Activated naive CD4-positive, alpha-beta T cell treated with Interleukin-2 at 50 U/mL for 16 hours (primary cell): ENCODE measurements at places on chromosomes 4 and X.

DNA sequence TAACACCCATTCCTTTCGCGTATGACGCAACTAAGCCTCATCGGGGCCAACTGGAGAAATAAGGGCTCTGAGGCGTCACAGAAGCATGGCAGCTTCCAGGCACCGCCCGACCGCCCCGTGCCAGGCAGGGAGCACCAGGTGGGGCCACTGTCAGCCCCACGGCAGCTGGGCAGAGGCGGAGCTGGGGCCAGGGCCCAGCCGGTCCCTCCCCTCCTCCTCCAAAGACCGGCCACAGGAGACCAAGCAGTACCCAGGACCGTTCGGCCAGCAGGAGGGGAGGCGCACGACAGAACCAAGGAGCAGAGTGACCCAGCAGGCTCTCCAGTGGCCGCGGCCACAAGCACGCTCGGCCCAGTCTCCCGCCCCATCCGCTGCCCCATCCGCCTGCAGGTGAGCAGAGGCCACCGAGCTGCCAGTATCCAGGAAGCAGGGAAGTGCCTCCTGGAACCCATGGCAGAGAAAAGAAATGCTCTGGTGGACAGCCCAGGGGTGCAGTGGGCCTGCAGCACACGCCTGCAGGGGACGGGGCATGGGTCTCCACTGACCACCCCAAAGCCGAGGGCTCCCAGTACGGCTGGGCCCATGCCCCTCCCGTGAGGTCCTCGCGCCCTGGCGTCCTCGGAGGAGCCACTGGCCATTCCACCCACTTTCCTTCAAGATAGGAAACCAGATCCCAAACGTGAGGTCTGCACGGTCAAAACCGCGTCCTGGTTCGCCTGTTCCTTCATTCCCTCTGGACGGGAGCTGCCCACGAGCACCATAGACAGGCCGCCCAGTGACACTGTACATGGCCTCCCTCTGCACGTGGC lies 9.6 kb downstream of the CTBP1 start:
- no peak for DNase-seq

DNA sequence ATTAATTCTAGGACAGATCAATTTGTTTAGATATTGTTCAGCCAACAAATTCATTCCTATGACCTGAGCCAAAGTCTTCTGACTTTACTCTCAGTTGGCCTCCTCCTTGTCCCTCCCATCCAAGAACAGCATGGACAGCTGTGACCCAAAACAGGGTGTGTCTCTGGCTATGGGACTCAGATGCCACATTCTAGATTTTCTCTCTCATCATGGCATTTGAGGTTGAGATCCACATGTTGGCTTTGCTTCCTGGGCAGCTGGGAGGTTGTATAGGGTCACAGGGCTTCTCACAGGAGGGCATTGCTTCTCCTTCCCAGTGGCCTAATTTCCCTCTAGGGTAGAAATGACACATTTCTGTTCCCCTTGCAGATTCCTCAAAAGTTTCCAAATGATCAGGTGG lies 22.6 kb upstream of the EGF start:
- DNase-seq: no peak

DNA sequence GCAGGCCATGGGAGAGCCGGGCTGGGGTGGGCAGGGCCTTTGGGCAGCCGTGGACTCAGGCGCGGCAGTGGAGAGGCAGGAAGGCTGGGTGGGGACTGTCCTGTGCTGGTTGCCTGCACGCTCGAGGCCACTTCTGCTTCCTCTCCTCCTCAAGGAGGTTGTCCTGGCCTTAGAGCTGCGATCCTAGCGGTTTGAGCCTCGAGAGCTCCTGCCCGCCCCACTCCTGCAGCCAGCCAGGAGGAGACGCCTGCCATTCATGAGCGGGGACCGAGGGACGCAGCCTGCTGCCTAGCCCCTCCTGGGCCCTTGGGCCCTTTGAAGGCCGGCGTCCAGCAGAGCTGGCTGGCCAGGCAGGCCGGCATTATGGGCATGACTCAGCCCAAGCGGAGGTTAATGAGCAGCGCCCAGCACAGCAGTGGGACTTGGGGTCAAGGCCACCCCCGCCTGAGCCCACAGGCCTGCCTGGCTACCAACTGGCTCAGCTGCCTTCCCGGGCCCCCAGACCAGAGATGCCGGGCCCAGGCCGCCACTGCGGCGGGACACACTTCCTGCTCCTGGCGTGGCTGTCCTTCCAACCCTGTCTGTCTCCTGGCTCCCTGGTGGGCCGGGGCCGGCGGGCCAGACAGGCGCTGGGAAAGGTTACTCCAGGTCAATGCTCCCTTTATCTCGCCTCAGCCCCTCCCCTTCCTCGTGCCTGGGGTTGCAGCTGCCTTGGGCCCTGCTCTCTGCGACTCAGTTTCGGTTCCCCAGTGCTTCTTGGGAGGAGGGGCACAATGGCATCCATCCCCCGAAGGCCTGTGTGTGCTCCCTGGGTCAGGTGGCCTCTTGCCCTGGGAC lies 1.8 kb downstream of the ABCD1 start:
- DNase-seq: peak; percentile 25

GRCh38 chrX:134727363-134727762 lies 69.1 kb upstream of the PLAC1 start:
- no peak for DNase-seq

GRCh38 chrX:151711787-151712186 lies 4.0 kb upstream of the FATE1 start:
- DNase-seq: no peak

GRCh38 chrX:153944800-153945150 lies 332 bp upstream of the RENBP start:
- DNase-seq: no peak

DNA sequence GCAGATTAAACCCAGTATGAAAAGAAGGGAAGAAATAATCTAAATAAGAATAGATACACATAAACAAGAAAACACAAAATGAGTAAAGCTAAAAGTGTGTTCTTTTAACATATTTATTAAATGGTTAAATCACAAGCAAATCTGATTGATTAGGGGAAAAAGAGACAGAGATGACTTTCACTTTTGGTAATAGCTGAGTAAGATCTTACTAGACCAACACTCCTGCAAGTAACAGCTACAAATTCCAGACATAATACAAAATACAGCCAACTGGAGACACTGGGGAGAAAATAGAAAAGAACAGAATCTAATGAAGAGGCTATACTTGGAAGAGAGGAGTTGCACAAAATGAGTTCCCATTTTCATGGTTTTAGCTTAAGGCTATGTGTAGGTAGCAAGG lies 33.5 kb downstream of the OR13H1 start:
- DNase-seq: no peak

DNA sequence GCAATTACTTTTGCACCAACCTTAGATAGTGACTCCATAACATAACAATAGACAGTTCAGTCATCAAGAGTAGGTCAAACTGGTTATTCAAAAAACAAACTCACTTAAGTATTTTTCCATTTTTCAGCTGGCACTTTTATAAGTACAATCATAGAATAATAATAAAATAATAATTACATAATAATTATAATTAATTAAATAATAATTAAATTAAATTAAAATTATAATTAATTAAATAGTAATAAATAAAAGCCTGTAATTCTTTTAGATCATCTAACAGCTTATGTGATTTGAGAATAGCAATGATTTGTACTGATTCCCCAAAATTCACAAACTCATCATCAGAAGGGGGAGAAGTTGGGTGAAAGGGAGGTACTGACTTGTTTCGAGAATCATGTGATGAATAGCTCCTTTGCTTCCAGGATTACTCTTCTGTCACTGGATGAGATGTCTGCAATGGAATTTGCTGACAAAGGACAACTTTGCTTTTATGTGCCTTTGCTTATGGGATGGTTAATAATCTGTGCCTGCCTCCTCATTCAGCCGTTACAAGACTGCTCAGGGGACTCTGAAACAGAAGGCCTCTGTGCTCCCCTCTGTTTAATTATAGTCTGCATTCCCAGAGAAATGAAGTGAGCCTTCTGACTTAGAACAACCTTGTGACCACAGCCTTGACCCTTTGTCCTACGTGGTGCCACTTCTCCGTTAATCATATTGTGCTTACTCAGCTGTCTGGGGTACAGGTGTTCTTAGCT lies 104.8 kb upstream of the ENPEP start:
- no peak for DNase-seq

DNA sequence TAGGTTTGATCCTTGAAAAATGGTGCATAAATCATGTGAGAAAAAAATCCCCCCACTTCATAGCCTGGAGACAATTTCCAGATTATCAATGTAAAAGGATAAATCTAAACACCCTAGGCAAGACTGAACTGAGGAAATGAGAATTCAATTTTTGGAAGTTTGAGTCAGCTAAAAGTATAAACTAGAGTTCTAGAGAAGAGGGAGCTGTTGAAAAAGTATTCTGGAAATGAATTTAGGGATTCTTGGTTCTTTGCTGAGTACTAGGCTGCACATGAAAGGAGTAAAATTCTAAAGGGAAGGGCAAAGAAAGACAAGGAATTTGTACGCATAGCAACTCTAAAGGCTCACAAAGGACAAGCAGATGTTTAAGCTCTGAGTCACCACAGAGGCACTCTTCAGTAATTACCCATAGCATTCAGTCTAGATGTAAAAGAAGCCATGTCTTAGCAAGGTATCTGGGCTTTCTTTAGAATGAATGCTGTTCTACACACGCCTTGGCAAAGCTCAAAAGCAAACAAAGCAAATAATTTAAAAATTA lies 896.5 kb downstream of the PDHA2 start:
- no peak for DNase-seq

DNA sequence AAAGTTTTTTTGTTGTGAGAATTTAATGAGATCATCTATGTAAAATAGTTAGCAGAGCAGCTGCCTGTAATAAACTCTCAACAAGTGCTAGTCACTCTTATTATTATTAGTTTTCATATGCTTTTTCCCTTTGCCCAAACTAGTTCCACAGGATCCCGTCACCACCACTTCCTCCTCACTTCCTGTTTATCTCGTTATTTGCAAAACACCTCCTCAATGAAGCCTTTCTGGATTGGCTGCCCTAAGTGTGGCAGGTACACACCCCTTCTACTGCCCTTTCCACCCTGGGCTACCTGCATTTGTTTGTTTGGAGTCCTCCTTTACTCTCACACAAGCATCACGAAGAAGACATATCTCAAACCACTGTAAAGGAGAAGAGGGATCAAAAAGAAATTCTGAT lies 54.4 kb upstream of the KLF3 start:
- DNase-seq: no peak

DNA sequence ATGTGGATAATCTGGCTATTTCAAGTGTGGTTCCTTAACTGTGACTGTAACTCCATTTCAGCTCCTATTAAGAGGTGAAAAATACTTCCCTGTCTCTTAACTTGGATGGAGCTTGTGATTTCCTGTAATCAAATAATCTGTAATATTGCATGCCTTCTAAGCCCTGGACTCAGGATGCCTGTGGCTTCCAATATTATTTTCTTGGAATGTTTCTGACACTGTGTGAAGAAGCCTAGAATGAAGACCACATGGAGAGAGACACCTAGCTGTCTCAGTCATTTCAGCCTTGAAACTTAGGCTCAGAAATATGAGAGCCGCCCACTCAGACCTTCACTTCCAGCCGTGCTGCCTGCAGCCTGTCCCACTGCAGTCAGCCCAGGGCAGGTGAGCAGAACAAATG lies 544.3 kb downstream of the TRIML1 start:
- no peak for DNase-seq

GRCh38 chr4:89658701-89659024 lies 178.3 kb downstream of the SNCA start:
- DNase-seq: no peak

- DNase-seq: no peak
Measured at GRCh38 chr4:1111259-1111809, 2.0 kb downstream of the RNF212 start.

GRCh38 chr4:132934911-132935310 lies 214.2 kb upstream of the PCDH10 start:
- no peak for DNase-seq

- no peak for DNase-seq
Measured at GRCh38 chr4:16111533-16111932, 27.7 kb upstream of the PROM1 start.

DNA sequence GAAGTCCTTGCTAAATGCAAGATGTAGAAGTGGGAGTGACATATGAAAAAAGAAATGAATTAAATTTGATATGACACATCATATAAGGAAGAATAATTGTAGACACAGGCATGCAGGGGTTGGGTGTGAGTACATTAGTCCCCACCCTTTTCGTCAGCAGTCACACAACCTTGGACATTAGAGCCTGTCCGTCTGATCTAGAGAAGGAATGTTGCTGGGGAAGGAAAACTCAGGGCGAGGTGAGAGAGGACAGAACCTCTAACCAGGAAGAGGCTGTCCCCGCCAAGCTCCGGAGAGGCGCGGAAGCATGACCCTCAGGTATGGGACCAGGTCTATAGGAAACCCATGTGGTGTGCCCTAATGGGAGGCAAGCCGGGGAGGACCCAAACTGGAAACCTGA lies 102.1 kb downstream of the RELL1 start:
- DNase-seq: no peak

GRCh38 chr4:133775881-133776280 lies 425.7 kb downstream of the PABPC4L start:
- no peak for DNase-seq

DNA sequence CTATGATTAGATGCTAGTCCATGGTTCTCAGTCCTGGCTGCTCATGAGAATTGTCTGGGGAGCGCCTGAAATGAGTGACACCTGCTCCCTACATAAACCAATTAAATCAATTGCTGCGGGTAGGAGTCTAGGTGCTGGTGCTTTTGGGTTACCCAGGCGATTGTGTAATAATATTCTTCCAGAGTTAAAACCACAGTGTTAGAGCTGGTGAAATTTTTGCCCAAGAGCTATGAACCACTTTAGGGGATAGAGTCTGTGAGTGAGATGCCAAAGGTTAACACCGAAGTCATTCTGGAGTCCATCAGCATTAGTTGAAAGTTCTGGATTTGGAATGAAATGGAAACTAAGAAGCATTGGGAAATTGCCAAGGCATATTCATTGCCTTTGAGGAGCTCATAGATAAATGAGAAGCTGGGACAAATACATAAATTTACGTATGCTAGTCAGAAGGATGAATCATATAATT lies 15.3 kb downstream of the PDK3 start:
- DNase-seq: no peak

GRCh38 chr4:89222170-89222569 lies 85.4 kb downstream of the GPRIN3 start:
- DNase-seq: no peak

GRCh38 chrX:117407449-117408150 lies 709.0 kb downstream of the KLHL13 start:
- DNase-seq: no peak

DNA sequence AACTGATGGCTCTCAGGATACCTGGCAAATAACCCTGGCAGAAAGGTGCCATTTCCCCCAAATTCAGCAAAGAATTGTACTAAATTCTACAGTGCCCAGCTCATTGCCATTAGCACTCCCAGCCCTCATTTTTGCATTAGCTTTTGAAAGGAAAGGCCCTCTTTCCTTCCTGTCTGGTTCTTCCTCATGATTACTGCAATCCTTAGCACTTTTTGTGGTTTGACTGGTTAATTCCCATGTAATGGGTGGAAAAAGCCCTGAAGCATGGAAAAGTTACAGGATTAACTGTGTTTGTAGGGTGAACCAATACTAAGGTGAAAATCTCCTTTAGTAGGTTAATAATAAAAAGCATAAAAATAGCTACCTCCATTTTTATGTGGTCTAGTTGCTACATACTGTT lies 139.5 kb downstream of the NPNT start:
- DNase-seq: no peak
